ENCODE measurements at places on chromosomes 6 and 20.

DNA sequence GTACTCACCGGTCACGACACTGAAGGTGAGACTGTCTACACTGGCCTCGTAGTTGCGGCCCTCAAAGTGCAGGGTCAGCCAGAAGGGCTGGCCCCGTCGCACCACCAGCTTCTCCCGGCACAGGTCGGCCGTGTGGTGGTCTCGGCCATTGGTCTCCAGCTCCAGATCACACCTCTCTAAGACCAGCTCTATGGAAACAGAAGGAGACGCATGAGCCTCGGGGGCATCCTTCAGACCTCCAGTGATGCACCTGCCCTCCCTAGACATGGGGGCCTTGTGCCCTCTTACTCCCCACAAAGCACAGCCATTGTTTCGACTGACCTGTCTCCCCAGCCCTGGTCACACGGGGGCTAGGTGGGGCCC, 3.7 kb downstream of the TGM2 start:
- no peak for DNase-seq

DNA sequence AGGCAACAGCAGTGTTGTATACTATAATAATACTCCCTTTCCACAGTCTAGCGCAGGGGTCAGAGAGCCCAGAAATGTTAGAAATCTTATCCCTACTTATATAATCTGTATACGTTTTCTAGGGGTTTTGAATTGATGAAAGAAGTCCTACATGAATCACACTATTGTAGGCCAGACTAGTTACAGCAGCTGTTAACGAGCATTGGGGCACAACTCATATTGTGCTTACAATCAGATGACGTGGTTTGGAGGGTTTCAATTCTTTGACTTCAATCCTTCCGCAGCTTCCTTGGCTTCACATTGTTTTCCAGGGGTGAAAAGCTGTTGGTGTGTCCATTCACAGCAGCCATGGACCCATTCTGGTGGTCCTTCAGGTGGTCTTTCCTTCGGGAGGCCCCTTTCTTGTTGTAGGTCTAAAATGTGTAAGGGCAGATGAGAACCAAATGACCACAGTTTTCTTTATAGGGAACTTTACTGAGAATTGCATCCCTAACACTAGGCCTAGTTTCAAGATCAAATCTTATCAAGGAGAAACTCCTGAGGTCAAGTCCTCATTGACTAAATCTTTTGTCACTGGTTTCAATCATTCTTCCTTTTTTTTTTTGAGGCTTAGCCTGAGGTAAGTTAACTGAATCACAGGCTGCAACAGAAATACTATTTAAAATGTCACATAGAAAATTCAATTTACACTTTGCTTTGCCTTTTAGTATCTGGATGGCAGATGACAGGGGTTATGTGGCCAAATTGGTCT, 79.7 kb downstream of the ELOVL5 start:
- no peak for DNase-seq

DNA sequence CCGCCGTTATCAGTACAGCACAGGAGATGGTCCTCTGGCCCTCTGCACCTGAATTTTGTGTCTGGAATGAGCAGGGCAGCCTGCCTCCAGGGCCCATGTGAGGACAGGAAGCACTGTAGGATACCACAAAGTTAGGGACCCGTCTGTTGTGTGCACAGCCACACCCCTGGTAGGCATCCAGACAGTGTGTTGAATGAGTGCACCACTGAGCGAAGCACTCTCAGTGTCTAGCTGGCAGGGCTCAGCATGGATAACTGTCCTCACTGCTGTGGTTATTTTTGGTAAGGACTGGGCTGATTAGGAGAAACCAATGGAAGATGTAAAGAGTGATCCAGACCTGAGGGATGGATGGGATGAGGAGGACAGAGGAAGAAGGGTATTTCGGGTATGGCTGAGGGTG, 178.7 kb downstream of the CLIC5 start:
- no peak for DNase-seq

DNA sequence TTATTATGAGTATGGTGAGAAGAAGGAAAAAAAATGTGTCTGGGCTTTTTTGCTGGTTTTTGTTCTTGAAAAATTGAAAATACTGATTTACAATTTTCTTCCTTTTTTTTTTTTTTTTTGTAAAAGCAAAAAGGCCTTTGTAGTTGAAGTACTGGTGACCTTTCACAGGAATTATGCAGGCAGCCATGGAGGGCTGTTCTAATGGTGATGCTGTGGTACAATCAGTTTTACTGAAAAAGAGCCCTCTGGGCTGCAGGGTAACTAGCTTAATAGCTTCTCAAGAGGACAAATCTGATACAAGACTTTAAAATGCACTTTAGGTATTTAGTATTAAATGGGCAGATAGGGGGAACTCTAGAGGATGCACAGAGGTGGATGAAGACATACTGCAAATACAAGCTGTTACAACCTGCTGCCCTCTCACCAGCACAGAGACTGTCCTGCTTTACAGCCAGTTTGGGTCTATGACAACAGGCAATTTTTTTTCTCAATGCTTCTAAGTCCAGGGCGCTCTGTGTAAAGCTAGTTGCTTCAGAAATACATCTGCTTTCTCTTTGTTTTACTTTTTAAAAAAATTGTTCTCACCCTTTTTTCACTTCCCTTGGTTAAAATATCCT, 61.6 kb upstream of the HS3ST5 start:
- DNase-seq, result no peak

DNA sequence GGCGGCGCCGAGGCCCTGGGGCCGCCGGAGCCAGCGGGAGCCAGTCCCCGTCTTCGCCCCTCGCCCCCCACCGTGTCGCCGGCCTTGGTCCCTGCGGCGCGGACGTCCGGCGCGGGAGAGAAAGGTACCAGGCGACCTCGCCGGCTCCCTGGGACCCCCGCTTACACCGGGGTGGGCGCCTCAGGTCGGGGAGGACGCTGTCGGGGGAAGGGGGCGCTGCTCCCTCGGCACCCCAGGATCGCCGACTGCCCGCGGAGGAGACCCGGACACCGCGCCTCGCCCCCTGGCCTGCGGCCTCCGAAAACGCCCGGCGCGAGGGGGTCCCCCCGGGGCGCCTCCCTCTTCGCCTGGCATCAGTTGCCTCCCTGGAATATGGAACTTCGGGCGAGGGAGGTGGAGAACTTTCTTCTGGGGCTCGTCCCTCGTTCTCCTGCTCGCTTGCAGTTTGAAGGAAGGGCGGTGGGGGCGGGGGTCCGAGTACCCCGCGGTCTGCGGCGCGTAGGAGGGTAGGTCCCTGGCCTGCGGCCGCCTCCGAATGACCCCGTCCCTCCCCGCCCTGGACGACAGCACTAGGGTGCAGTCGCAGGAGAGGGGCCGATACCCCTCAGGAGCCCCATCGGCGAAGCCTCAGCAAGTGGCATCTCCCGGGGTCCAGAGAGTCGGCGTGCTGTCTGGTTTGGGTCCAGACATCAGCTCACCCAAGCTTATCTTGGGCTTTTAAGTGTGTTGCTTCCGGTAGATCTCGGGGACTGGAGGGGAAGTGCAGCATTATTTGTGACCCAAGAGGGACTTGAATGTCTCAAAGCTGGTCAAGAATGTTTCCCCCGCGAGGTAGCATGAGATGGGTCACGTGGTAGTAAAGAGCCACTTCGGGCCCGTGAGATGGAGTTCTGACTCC, 549 bp downstream of the ANKRD6 start:
- no peak for DNase-seq

DNA sequence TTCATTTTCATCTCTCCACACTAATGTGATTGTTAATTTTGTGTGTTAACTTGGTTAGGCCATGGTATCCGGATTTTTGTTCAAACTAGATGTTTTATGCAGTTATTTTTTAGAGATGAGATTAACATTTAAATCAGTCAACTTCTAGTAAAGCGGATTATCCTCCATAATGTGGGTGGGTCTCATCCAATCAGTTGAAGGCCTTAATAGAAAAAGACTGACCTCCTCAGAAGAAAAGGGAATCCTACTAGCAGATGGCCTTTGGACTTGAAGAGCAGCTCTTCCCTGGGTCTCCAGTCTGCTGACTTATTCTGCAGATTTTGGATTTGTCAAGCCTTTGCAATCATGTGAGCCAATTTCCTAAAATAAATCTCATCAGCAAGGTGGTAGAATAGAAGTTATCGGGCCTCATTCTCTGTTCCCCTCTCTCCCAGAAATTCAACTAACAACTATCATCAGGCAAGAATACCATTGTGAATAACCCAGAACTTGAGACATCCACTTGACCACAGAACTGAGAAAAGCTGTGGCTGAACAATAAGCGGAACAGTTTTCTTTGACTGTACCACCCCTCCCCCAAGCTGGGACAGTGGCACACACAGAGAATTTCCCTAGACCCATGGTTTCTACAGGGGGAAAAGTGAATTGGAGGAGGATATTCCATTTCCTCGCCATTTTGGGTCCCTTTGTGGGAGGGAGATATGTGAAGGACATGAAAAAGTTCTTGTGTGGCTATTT, 323.0 kb downstream of the UTRN start:
- no peak for DNase-seq

- no peak for DNase-seq
Observed at GRCh38 chr6:26032340-26033084, 54.7 kb upstream of the HFE start.
